Spinal cord (tissue), 10 donors: ENCODE measurements at places on chromosomes 13 and 19.
A peak's percentile ranks its signal among the peaks of the same experiment; 100 is the strongest.

DNA sequence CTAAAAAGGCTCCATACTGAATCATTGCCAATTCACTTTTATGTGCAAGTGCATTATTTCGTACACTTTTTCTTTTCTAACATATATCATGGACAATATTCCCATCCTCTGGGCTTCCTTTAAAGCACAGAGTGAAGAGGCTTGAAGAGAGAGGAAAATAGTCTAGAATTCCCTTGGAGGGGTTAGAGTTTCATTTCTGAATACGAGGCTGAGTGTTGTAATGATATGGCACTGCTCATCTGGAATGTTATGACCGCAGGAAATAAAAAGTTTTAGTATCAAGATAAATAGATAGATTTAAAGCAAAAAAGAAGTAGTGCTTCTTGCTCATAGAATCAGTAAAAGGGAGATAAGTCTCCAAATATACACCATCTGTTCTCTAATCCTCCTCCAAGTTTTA, 412.3 kb upstream of the SLITRK1 start:
- peak; percentile 4 for DNase-seq

DNA sequence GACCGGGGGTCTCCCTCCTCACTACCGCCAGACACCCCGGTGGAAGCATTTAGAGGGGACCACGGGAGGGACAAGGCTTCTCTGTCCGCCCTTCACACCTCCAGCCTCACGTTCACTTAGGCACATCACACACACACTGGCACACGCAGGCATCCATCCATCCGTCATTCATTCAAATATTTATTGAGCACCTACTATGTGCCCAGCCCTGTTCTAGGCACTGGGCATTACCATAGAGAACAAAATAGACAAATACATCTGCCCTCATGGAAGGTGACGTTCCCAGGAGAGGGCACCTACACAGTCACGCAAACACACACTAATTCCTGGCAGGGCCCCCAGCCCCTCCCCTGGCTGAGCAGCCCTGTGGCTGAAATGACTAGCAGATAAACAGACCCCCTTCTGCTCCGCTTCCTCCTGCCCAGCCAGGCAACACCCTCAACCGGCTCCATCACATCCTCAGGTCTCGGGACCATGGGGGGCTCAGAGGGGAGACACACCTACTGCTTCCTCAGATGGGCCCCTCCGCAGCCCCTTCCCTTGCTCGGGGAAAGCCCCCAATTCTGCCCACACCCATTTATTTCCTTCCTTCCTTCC, 3.7 kb upstream of the NOP53 start:
- no peak for DNase-seq

- DNase-seq, result no peak
Measured at GRCh38 chr19:58252102-58252685, 23.5 kb downstream of the ZNF544 start.

GRCh38 chr19:45630463-45630862, 8.7 kb downstream of the EML2 start:
- no peak for DNase-seq

- no peak for DNase-seq
Measured at GRCh38 chr19:31991984-31992655, 353.3 kb upstream of the ZNF507 start.
